ENCODE measurements at places on chromosomes 13 and 19. TPM values are rescaled to one million over a fixed set of nuclear protein-coding genes. Genes with fewer than 3 reads are reported as not detected.

DNA sequence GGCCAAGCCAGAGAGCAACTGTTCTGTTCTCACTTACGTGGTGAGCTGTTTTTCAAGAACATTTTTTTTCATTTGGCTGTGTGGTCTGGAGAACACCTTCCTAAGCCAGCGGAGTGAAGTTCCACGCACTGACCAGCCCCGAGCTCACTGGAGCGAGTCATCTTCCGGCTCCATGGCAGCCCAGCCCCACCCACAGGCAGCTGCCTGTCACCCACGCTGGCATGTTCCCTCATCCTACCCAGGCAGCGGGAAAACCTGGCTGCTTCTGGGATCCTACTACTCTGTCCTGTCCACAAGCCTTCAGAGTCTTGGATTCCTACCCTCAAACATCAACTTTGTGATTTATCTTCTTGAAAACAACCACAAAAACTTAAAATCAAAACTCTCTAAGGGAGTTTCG, 76.2 kb downstream of the GGACT start:
- no peak overlapping the region for H3K4me3 ChIP-seq
- H3K27me3 ChIP-seq = no peaks in the 10 kb centered on the region
- peaks cover 9% of the 10 kb centered on the region for H3K4me1 ChIP-seq

- no peaks in the 10 kb centered on the region for H3K27me3 ChIP-seq
- H3K36me3 ChIP-seq = peaks cover 72% of the 10 kb centered on the region
- peaks cover 5% of the 10 kb centered on the region for H3K4me1 ChIP-seq
- H3K27ac ChIP-seq = peak overlapping the region; percentile 98
- H3K4me3 ChIP-seq = peak overlapping the region; percentile 72
These were observed 822 bp upstream of the ZNF274 start for GRCh38 chr19:58181902-58182576.

- H3K27ac ChIP-seq = no peak overlapping the region
- H3K4me1 ChIP-seq = no peaks in the 10 kb centered on the region
- DNase-seq = no peak
- no peak overlapping the region for H3K4me3 ChIP-seq
These were observed 47.0 kb downstream of the PCDH9 start for GRCh38 chr13:67183151-67183550.

GRCh38 chr13:70189981-70190380, 81.7 kb upstream of the KLHL1 start:
- DNase-seq = no peak
- no peaks in the 10 kb centered on the region for H3K27me3 ChIP-seq
- H3K4me1 ChIP-seq = no peaks in the 10 kb centered on the region
- H3K27ac ChIP-seq = no peak overlapping the region
- H3K36me3 ChIP-seq = no peaks in the 10 kb centered on the region

GRCh38 chr13:18628428-18628827, 553.2 kb downstream of the TUBA3C start:
- H3K36me3 ChIP-seq = no peaks in the 10 kb centered on the region
- no peak overlapping the region for H3K4me3 ChIP-seq
- H3K27me3 ChIP-seq = no peaks in the 10 kb centered on the region
- H3K27ac ChIP-seq = no peak overlapping the region
- no peak for DNase-seq
- H3K4me1 ChIP-seq = no peaks in the 10 kb centered on the region

DNA sequence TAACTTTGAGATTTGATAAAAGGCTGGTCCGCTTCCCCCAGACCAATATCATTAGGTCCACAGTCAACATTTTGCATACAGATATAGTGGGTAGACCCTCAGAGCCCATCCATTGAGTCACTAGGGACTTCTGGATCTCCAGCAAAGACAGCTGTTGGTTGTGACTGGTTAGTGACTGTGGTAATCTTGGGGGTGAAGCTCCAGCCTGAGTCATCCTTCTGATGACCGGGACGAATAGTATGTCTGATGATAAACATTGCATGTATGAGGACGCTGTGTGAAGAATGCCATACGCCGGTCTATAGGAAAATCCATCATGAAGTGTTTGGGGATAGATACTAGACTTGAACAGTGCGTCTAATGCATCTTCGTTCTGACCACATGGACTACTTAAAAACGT, 307.0 kb downstream of the UQCRFS1 start:
- no peak overlapping the region for H3K4me3 ChIP-seq
- no peak for DNase-seq
- no peaks in the 10 kb centered on the region for H3K27me3 ChIP-seq

DNA sequence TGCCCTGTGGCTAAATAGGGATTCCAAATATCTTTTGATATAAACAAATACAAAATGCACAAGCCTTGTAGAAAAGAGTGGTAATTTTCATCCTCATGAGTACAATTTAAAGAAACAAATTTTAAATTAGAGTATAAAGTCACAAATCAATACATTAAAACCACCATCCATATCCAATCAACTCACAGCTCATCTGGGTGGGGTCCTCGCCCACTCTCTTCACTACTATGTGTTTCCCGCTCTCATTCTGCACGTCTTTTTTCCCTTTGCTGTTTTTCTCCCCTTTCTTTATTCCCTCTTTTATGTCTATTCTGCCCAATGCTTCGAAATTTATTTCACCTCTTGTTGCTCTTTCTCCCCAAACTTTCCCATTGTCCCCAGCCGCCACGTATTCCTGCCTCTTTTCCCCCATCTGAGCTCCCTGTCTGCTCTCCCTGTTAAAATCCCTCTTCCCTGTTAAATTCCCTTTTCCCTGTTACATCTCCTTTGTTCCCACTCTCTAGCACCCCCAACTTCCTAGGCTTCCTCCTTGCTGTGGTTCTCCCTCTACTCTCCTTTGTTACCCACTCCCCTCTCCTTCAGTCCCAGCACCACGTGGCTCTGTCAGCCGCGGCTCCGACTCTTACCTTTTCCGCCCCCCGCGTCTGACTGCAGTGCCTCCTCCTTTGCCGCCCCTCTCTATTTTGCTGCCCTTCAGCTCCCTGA, 1.3 kb downstream of the ZNF616 start:
- peaks cover 29% of the 10 kb centered on the region for H3K36me3 ChIP-seq
- H3K4me3 ChIP-seq = peak overlapping the region; percentile 69
- H3K27ac ChIP-seq = peak overlapping the region; percentile 95
- no peaks in the 10 kb centered on the region for H3K27me3 ChIP-seq

- H3K27ac ChIP-seq = no peak overlapping the region
- peaks cover 14% of the 10 kb centered on the region for H3K4me1 ChIP-seq
- H3K4me3 ChIP-seq = no peak overlapping the region
These were observed 5.1 kb downstream of the FXYD5 start for GRCh38 chr19:35159606-35160005.

GRCh38 chr13:67515895-67516294, 285.8 kb upstream of the PCDH9 start:
- no peaks in the 10 kb centered on the region for H3K27me3 ChIP-seq
- H3K27ac ChIP-seq = no peak overlapping the region
- H3K36me3 ChIP-seq = no peaks in the 10 kb centered on the region

DNA sequence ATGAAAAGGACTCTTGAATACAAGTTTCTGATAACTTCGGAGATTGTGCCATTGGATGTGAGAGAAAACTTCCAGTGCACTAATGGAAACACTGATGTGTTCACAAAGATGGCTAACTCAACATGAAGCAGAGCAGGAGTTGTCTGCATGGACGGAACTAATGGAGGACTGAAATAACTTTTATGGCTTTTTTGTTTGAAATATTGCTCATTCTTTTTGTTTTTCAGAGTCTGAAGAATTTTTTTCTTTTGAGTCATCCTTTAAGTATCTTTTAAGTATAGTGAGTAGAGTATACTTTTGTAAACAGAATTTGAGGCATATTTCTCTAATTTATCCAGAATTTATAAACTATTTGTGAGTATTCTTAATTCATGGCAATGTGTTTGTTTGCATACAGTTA, 25.7 kb downstream of the CRYL1 start:
- no peak overlapping the region for H3K27ac ChIP-seq
- no peak for DNase-seq
- H3K4me3 ChIP-seq = no peak overlapping the region
- H3K27me3 ChIP-seq = no peaks in the 10 kb centered on the region

- no peaks in the 10 kb centered on the region for H3K36me3 ChIP-seq
- no peak for DNase-seq
- peaks cover 6% of the 10 kb centered on the region for H3K4me1 ChIP-seq
- H3K4me3 ChIP-seq = no peak overlapping the region
These were observed 111.7 kb downstream of the MIPEP start for GRCh38 chr13:23777575-23777870.

DNA sequence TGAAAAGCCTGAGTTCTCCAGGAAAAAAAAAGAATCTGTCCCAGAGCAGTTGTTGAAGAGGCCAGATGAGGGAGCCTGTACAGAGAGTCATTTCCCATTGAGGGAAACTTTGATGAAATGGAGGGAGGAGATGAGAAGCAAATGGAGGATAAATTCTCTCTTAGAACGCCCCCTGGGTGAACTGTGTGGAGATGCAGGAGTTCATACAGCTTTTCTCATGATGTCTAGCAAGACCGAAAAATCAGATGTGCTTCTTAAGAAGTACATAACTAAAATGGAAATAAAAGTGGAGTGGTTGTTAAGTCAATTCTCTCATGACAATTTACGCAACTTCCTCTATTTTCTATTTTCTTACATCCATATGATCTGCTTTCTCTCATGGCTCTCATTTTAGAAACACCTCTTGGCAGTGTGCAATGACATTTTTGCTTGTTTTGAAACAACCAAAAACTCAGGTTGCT, 1263.1 kb downstream of the PCDH9 start:
- no peaks in the 10 kb centered on the region for H3K27me3 ChIP-seq
- H3K4me3 ChIP-seq = no peak overlapping the region
- no peak for DNase-seq
- H3K4me1 ChIP-seq = no peaks in the 10 kb centered on the region

DNA sequence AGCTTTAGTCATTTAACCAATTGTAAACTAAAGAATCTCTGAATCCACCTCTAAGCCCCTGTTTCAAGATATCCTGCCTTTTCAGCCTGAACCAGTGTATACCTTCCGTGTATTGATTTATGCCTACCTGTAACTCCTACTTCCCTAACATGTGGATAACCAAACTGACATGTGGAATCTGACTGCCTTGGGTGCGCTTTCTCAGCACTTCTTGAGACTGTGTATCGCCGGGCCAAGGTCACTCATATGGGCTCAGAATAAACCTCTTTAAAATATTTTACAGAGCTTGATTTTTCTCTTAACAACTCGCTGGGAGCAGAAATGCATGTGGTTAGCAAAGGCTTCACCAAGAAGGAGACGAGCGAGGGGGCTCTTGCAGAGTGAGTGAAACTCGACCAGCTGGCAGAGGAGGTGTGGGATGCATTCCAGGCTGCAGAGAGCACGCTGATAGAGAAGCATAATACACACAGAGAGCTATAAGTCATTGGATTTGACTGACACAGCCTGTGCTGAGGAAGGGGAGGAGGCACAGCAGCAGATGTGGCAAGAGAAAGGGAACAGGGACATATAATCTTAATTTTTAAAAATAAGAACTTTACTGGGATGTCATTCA, 268.2 kb upstream of the MAB21L1 start:
- no peaks in the 10 kb centered on the region for H3K27me3 ChIP-seq
- no peak overlapping the region for H3K27ac ChIP-seq
- no peak overlapping the region for H3K4me3 ChIP-seq
- DNase-seq = no peak
- no peaks in the 10 kb centered on the region for H3K36me3 ChIP-seq

GRCh38 chr19:6113616-6114188, 3.4 kb upstream of the RFX2 start:
- peaks cover 8% of the 10 kb centered on the region for H3K4me1 ChIP-seq
- H3K4me3 ChIP-seq = no peak overlapping the region
- no peaks in the 10 kb centered on the region for H3K27me3 ChIP-seq
- DNase-seq = no peak

DNA sequence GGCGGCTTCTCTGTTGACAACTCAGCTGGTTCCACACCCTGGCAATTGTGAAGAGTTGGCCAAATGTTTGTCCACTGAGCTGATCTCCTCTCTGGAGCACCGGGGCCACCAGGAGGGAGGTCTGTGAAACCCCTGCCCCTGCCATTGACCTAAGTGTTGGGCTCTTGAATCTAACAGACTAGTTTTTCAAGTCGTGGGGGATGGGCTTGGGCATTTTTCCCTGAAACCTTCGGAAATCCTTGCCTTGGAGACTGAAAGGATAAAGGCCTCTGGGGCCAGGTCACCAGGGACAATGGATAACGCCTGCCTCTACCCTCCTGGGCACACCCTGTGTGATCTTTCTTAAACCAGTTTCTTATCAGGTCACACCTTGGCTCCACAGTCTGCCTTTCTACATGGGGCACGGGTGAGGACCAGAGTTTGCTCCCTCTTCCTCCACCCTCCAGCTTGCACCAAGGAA, 881 bp downstream of the GEMIN7 start:
- no peak for DNase-seq
- H3K27ac ChIP-seq = peak overlapping the region; percentile 81
- H3K4me3 ChIP-seq = peak overlapping the region; percentile 92
- H3K36me3 ChIP-seq = peaks cover 40% of the 10 kb centered on the region
- peaks cover 33% of the 10 kb centered on the region for H3K4me1 ChIP-seq

GRCh38 chr13:46211483-46212351, at the start of gene LRRC63:
LRRC63 (plus strand) TSS chr13:46211928; CDS start chr13:46213035, 1,107 bp downstream.
- no peaks in the 10 kb centered on the region for H3K36me3 ChIP-seq
- no peaks in the 10 kb centered on the region for H3K27me3 ChIP-seq
- peaks cover 7% of the 10 kb centered on the region for H3K4me1 ChIP-seq
- no peak within 1 kb of the TSS for H3K27ac ChIP-seq
- peak within 1 kb of the TSS; percentile 17 for H3K4me3 ChIP-seq

- H3K36me3 ChIP-seq = peaks cover 4% of the 10 kb centered on the region
- no peaks in the 10 kb centered on the region for H3K4me1 ChIP-seq
- H3K27me3 ChIP-seq = no peaks in the 10 kb centered on the region
- no peak for DNase-seq
- H3K4me3 ChIP-seq = peak overlapping the region; percentile 40
These were observed 43.2 kb downstream of the ZNF571 start for GRCh38 chr19:37551129-37551993.

- H3K27me3 ChIP-seq = no peaks in the 10 kb centered on the region
- peak overlapping the region; percentile 11 for H3K27ac ChIP-seq
- no peaks in the 10 kb centered on the region for H3K4me1 ChIP-seq
- no peak for DNase-seq
- H3K4me3 ChIP-seq = no peak overlapping the region
These were observed 8.8 kb downstream of the TPT1 start for GRCh38 chr13:45332036-45332830.

- H3K27ac ChIP-seq = no peak overlapping the region
- no peaks in the 10 kb centered on the region for H3K36me3 ChIP-seq
- no peaks in the 10 kb centered on the region for H3K27me3 ChIP-seq
- DNase-seq = no peak
- no peaks in the 10 kb centered on the region for H3K4me1 ChIP-seq
- no peak overlapping the region for H3K4me3 ChIP-seq
These were observed 35.2 kb upstream of the C13orf46 start for GRCh38 chr13:114008964-114009589.

FOSB gene
- 4.6 TPM for total RNA-seq

PLPPR3 gene
- total RNA-seq = not detected

KRTDAP gene
- total RNA-seq = 656 TPM

CCDC106 gene
- 2.4 TPM for total RNA-seq

RASAL3 gene
- total RNA-seq = 3.0 TPM

ZNF667 gene
- total RNA-seq = 0.53 TPM

DENND1C gene
- total RNA-seq = 1.5 TPM

CFAP97D2 gene
- total RNA-seq = not detected

BLOC1S3 gene
- total RNA-seq = 9.5 TPM

KCNN4 gene
- total RNA-seq = 6.5 TPM

CEACAM7 gene
- total RNA-seq = 51.5 TPM

NRTN gene
- 1.3 TPM for total RNA-seq

PRR22 gene
- 1.3 TPM for total RNA-seq
